ENCODE measurements at places on chromosomes 5 and 9. TPM values are rescaled to one million over a fixed set of nuclear protein-coding genes. Genes with fewer than 3 reads are reported as not detected.

Gene RLN1
- 1.6 TPM for total RNA-seq

- DNase-seq = no peak
- H3K4me3 ChIP-seq = no peak overlapping the region
- H3K27ac ChIP-seq = no peak overlapping the region
- H3K36me3 ChIP-seq = no peaks in the 10 kb centered on the region
- H3K27me3 ChIP-seq = no peaks in the 10 kb centered on the region
Observed at GRCh38 chr5:118042076-118042475, 946.3 kb downstream of the DTWD2 start.

Gene ZNF622
- total RNA-seq = 28.7 TPM

Gene ANKRD34B
- total RNA-seq = not detected

GRCh38 chr5:1006656-1007071, 1.9 kb upstream of the NKD2 start:
- H3K27ac ChIP-seq = no peak overlapping the region
- H3K27me3 ChIP-seq = peaks cover 56% of the 10 kb centered on the region
- H3K36me3 ChIP-seq = no peaks in the 10 kb centered on the region
- H3K4me3 ChIP-seq = no peak overlapping the region

GRCh38 chr9:31587146-31587545, 797.3 kb upstream of the ACO1 start:
- DNase-seq = no peak
- no peak overlapping the region for H3K27ac ChIP-seq
- no peaks in the 10 kb centered on the region for H3K36me3 ChIP-seq
- no peaks in the 10 kb centered on the region for H3K27me3 ChIP-seq
- no peaks in the 10 kb centered on the region for H3K4me1 ChIP-seq

Gene LRRC19
- not detected for total RNA-seq

- H3K4me1 ChIP-seq = no peaks in the 10 kb centered on the region
- no peak overlapping the region for H3K27ac ChIP-seq
- no peaks in the 10 kb centered on the region for H3K36me3 ChIP-seq
- no peaks in the 10 kb centered on the region for H3K27me3 ChIP-seq
- DNase-seq = no peak
- H3K4me3 ChIP-seq = no peak overlapping the region
Observed at GRCh38 chr5:172744123-172745104, 26.6 kb downstream of the DUSP1 start.

Gene FBLL1
- not detected for total RNA-seq

Gene CAMLG
- 20.6 TPM for total RNA-seq

GRCh38 chr9:116460026-116460425, 227.1 kb upstream of the TRIM32 start:
- no peaks in the 10 kb centered on the region for H3K4me1 ChIP-seq
- H3K27ac ChIP-seq = no peak overlapping the region
- H3K36me3 ChIP-seq = no peaks in the 10 kb centered on the region
- DNase-seq = no peak
- H3K27me3 ChIP-seq = no peaks in the 10 kb centered on the region

Gene PCDHGA4
- total RNA-seq = not detected

Gene HMCN2
- not detected for total RNA-seq

GRCh38 chr5:171363846-171364245, 23.8 kb upstream of the NPM1 start:
- DNase-seq = no peak
- no peak overlapping the region for H3K27ac ChIP-seq
- peaks cover 14% of the 10 kb centered on the region for H3K27me3 ChIP-seq
- H3K36me3 ChIP-seq = no peaks in the 10 kb centered on the region
- no peak overlapping the region for H3K4me3 ChIP-seq

DNA sequence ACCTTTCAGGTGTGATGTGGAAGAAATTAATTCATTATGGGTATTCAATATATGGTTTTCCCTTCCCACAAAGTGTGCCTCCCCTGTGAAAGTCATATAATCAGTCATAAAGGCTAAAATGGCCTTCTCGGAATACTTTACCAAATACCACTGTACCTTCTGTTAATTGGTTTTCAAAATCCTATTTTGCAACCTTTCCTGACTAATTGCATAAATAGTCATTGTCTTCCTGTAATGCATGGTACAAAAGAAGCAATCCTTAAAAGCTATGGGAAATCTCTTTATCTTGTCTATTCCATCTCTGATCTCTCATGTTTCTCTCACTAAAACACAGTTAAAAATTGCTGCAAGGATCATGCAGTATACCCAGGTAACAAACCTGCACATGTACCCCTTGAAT, 44.3 kb upstream of the UGCG start:
- H3K4me1 ChIP-seq = peaks cover 1% of the 10 kb centered on the region
- no peak overlapping the region for H3K27ac ChIP-seq
- H3K4me3 ChIP-seq = no peak overlapping the region
- H3K36me3 ChIP-seq = no peaks in the 10 kb centered on the region

DNA sequence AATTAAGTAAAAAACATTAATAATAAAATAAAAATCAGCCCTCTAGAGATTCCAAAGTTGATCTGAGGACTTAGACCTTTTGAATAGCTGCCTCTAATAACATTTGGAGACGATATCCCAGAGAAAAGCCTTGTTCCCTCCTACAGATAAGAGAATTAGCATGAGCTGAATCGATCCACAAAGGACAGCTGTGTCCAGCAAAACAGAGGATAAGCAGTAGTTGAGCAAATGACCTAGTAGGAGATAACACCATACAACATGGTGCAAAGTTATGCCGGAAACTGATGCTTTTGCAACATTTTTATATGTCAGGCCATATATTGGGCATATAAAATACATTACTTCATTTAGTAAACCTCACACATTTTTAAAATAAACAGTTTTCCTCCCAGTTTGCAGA, 212.2 kb upstream of the PRR16 start:
- H3K27ac ChIP-seq = no peak overlapping the region
- H3K27me3 ChIP-seq = no peaks in the 10 kb centered on the region
- H3K36me3 ChIP-seq = no peaks in the 10 kb centered on the region
- no peak overlapping the region for H3K4me3 ChIP-seq
- no peak for DNase-seq

DNA sequence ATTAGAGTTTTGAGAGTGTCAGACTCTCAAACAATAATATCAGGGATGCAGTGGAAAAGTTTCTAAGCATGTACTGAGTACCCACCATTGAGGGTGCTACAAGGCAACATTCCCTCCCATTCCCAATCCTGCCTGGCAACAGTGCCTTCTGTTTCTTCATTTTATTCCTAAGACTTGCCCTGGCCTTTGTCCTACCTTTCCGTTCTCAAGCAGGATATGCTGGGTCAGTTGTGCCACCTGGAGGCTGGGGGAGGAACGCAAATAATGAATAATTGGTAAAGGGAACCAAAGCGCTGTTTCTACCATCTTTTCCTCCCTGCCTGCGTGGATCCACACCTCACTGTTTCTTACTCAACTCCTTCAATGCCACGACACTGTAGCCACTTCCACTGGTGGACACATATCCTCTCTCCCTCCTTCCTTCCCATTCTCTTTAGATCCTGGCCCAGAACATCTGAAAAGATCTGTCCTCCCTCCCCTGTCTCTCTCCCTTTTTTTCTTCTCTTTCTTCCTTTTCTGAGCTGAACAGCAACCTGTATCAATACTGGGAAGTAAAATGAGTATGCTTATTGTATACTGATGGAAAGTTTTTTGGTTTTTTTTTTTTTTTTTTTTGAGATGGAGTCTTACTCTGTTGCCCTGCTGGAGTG, 149.5 kb downstream of the C9orf152 start:
- H3K27me3 ChIP-seq = no peaks in the 10 kb centered on the region
- DNase-seq = peak; percentile 66
- H3K36me3 ChIP-seq = peaks cover 30% of the 10 kb centered on the region

Gene ATP10B
- total RNA-seq = not detected

DNA sequence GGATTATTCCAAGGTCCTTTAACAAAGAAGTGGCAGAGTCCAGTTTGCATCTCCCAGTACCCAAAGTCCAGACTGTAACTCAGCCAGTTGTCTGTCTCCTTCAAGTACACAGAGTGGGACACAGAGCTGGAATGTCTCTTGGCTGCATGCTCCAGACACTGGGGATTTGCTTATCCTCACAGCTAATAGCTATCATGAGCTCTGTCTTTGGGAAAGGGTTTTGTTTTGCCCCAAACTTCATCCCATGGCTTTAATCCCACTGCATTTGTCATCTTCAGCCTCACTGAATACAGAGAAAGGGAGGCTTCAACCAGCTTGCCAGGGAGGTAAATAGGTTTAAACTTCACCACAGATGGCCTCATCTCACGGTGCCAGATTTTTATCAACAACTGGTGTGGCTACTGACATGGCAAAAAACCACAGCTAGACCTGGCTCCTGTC, 412.2 kb upstream of the SLC24A2 start:
- peaks cover 2% of the 10 kb centered on the region for H3K27me3 ChIP-seq
- H3K36me3 ChIP-seq = peaks cover 27% of the 10 kb centered on the region
- peaks cover 39% of the 10 kb centered on the region for H3K4me1 ChIP-seq

DNA sequence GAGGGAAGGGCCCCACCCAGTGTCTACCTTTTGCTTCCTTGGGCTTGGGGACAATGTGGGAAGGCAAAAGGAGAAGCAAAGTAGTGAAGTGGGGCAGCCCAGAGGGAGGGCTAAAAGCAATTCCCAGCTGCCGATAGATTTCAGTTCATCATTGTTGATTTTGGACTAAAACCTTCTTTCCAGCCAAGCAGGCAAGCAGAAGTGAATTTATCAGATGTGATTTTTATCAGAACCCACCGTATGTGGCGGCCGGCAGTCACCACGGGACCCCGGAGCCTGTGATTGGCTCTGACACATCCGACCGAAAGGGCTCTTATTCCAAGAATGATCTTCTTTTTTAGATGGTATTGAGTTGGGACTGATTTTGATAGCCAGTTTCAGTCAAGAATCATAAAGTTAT, 559.9 kb downstream of the PSAT1 start:
- no peaks in the 10 kb centered on the region for H3K36me3 ChIP-seq
- H3K27ac ChIP-seq = no peak overlapping the region
- DNase-seq = no peak
- no peaks in the 10 kb centered on the region for H3K4me1 ChIP-seq
- H3K27me3 ChIP-seq = no peaks in the 10 kb centered on the region

GRCh38 chr9:87873607-87874303, 8.9 kb upstream of the SPATA31E1 start:
- no peak overlapping the region for H3K27ac ChIP-seq
- no peaks in the 10 kb centered on the region for H3K27me3 ChIP-seq
- no peak for DNase-seq

- DNase-seq = no peak
- H3K27ac ChIP-seq = no peak overlapping the region
- H3K36me3 ChIP-seq = peaks cover 2% of the 10 kb centered on the region
Observed at GRCh38 chr5:108212775-108213346, 169.0 kb downstream of the FBXL17 start.

DNA sequence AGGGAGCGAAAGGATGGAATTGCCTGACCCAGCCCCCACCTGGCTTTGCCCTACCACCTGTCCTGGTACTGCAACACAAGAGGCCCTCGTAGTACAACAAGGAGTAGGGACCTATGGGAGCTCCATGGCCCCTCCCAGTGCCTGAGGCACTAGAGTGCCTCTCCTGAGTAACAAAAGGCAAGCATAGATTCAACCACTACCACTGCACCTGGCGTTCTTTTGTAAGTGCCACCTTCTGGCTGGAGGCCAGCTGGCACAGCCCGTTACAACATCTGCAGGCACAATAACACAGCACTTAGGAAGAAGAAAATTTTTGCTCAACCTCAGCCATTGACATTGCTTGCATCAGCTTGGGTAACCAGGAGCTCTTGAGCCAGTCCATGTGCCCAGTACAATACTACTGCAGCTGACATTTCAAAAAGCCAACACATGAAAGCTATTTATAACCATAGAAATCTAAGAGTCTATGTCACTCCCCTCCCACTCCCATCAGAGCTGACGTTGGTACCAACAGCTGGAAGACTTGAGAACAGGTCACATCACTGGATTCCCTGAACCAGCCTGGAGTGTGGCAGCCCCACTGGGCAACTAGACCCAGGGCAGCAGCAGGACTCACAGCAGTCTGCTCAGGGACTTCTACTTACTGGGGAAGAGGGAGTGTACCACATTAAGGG, 17.7 kb upstream of the FAM174A start:
- DNase-seq = no peak
- H3K36me3 ChIP-seq = no peaks in the 10 kb centered on the region
- no peak overlapping the region for H3K4me3 ChIP-seq
- peaks cover 3% of the 10 kb centered on the region for H3K4me1 ChIP-seq

GRCh38 chr9:68847765-68848164, 142.7 kb downstream of the PIP5K1B start:
- DNase-seq = no peak
- no peak overlapping the region for H3K27ac ChIP-seq
- no peak overlapping the region for H3K4me3 ChIP-seq
- no peaks in the 10 kb centered on the region for H3K36me3 ChIP-seq

GRCh38 chr9:87436716-87437115, 61.0 kb upstream of the DAPK1 start:
- H3K4me3 ChIP-seq = no peak overlapping the region
- no peaks in the 10 kb centered on the region for H3K36me3 ChIP-seq
- no peak overlapping the region for H3K27ac ChIP-seq
- H3K27me3 ChIP-seq = no peaks in the 10 kb centered on the region
- no peak for DNase-seq

Gene HACD4
- total RNA-seq = 17.1 TPM

DNA sequence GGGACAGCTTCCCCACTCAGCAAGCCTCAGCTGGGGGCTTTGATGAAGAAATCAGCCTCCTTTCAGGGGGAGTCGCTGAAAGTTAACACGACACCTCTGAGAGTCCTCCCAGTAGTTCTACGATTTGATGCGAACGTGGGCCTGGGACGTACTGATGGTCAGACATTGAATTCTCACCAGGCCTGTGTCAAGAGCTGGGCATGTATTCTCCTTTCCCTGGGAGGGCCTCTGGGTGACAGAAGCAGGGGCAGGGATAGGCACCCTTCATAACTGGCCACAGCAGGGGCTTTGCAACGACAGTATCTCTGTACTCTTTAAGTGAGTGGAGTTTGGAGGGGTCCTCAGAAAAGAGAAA, 15.6 kb upstream of the COL5A1 start:
- no peaks in the 10 kb centered on the region for H3K4me1 ChIP-seq
- no peak overlapping the region for H3K27ac ChIP-seq

Gene OLFM1
- total RNA-seq = not detected

DNA sequence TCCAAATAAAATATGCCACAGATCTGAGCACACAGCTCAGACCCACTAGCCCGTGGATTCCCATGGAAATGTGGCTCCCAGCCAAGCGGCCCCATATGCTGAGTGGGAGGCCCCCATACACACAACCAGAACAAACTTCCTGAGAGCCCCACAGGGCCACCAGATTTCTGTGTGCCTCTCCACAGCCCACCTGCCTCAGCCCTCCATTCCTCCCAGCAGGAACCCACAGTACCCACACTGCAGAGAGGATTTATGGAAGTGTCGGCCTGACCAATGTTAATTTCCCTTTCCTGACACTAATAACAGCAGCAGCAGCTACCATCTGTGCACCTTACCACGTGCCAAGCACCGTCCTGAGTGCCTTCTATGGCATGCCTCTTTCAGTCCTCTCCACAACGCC, 99.3 kb upstream of the SPOCK1 start:
- no peaks in the 10 kb centered on the region for H3K4me1 ChIP-seq
- no peaks in the 10 kb centered on the region for H3K36me3 ChIP-seq
- H3K4me3 ChIP-seq = no peak overlapping the region
- H3K27ac ChIP-seq = no peak overlapping the region
- peaks cover 55% of the 10 kb centered on the region for H3K27me3 ChIP-seq
- no peak for DNase-seq

All from activated CD4-positive, alpha-beta T cell treated with anti-CD3 and anti-CD28 coated beads, Interleukin-2, amount 10 ng/mL, durations not matched to agents 7 days and 5 days (primary cell).